ENCODE measurements at places on chromosomes 1 and 21.

DNA sequence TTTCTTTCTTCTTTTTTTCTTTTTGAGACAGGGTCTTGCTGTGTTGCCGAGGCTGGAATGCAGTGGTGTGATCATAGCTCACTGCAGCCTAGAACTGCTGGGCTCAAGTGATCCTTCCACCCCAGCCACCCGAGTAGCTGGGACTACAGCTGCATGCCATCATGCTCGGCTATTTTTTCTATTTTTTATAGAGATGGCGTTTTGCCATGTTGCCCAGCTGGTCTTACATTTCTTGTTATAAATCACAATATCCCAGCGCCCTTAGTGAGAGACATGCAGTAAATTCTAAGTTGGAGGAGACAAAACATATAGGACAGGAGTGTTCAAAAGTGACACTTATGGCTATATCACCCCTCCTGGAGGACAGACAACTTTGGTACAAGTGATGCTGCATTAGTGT, 31.3 kb upstream of the ACTN2 start:
- DNase-seq = no peak

DNA sequence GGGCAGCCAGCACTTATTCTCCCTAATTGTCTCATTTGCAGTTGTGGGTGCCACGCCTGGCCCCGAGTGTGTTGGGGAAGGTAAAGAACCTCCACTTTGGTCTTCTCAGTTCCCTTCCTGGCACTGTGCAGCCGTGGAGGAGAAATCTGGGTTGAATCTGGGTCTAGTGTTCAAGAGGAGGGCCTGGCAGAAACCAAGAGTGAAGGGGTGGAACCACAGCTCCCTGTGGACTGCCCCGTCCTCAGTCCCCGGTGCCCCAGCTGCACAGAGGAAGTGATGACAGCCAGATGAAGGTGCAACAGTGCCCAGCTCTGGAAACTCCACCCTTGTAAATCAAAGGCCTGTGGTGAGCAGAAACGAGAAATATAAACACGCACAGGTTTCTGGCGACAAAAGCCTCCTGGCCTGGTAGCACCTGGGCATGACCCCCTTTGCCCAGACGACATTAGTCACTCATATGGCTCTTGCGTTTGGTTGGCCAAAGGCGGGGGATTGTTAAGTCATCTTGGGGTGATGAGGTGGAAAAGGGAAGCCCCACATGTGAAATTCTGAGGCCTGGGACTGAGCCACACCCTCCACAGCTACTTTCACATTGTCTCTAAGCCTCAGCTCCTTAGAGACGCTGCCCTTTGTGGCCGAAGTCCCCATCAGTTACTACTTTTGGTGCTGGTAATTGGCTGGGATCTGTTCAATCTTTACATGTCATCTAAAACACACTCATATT, 4.2 kb upstream of the ECE1 start:
- DNase-seq = no peak

DNA sequence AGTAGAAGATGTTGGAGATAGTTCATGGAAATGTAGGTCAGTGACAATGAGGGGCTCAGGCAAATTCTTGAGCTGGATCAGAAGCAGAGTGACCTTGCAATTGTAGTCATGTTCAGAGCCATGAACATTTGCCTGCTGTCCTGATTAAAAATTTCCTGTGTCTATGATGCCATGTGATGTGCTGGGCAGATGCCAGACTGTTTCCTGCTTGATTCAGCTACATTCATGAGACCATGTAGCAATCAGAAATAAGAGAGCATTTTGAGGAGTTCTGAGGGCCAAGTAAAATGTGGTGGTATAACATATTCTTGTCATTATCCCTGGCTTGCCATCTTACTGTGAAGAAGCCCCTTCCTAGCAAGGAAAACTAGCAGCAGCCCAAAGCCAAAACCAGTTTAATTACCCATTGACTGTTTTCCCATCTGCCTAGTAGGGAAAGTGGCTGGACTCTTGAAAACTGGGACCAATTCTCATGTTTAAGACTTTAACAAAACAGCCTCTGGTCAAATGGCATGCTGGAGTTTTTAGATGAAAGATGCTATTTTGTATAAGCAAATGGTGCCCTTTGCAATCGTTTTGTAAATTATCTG, 118.3 kb downstream of the NOS1AP start:
- no peak for DNase-seq

DNA sequence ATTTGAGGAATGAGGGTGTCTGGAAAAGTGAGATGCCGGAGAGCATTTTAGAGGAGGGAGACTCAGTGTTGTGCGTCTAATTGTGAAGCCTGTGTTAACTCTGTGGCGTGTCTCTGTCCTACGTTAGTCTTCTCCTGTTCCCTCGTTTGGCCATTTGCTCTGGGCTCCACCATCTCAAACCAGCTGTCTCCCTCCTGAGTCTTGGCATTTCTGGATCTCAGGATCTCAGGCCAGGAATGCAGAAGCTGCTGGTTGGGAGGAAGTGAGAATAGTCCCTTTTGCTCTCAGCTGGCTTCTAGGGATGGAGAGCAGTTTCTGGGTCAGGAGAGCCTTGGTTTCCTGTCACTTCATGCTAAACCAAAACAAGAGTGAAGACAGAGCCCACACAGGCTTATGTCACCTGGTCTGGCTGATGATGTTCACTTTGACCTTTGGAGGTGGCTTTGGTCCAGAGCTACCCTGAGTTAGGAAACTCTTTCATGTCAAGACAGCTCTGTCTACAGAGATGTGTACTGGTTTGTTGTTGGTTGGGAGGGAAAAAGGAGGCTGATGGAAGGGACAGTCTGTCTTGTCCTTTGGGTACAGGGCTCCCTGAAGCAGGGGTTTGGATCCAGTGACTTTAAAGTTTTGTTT, 859 bp downstream of the NFASC start:
- DNase-seq = no peak

GRCh38 chr1:54291276-54292001, 91.5 kb downstream of the MRPL37 start:
- no peak for DNase-seq

GRCh38 chr1:68372487-68372886, 77.3 kb downstream of the RPE65 start:
- no peak for DNase-seq

DNA sequence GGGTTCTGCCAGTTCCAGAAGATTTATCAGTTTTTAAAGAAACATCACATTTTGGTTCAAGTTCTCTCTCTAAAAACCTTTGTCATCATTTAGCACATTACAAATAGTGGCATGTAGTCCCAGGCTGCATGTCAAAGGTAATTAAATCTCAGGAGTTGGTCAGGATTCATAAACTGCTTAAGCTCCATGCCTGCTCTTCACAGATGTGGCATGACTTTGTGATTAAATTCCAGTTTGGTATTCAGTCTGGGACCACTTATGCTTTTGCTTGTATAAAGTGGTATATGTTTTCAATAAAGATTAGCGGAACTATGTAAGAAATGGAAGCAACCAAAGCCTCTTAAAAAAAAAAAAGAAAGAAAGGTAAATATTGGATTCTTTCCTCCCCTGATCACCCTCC, 408.0 kb downstream of the DISC1 start:
- no peak for DNase-seq

- no peak for DNase-seq
These were observed 258.1 kb downstream of the HHAT start for GRCh38 chr1:210586771-210587170.

DNA sequence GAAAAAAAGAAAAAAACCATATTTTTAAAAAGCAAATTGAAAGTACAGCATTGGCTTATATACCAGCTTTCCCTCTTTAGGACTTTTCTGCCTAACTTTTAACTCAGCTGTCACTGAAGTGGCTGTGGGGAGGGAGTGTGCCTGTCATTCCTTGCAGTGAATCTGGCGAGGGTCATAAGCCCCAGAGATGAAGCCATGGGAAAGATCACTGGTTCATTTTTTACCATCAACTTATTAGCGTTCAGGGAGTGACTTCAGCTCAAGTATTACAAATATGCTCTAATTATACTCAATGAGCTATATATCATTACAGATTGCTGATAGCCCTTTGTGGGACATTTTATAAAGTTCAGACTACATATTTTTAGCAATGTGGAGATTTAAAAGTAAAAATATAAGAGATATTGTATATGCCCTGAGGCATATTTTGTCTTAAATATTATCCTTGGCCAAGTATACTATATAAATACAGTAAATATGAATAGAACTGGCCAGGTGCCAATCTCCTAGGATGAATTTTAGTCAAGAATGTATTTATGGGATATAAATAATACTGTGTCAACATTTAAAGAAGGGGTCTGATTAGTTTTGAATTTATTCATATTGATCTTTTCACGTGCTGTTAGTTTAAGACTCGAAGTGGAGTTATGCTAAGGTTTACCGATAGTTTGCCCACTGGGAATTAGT, 4.4 kb downstream of the TGFB2 start:
- no peak for DNase-seq

GRCh38 chr1:176820391-176821031, 344.0 kb downstream of the ASTN1 start:
- no peak for DNase-seq

DNA sequence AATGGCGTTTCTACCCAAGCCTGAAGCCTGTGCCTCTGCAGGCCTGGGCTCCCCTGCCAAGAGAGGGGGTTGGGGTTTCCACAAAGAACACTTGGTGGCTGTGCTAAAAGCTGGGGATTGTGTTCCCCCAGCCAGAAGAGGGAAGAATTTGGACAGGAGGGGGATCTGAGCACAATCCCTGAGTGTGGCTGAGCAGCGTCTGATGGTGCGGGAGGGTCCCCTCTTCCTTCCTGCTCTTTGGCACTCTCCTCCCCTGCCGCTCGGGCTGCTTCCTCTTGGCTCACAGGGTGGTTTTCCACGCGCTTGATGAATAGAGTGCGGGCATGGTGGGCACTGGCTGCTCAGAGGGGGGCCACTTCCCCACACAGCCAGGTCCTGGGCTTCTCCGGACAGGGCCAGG, 3.7 kb downstream of the GPR37L1 start:
- DNase-seq = no peak

DNA sequence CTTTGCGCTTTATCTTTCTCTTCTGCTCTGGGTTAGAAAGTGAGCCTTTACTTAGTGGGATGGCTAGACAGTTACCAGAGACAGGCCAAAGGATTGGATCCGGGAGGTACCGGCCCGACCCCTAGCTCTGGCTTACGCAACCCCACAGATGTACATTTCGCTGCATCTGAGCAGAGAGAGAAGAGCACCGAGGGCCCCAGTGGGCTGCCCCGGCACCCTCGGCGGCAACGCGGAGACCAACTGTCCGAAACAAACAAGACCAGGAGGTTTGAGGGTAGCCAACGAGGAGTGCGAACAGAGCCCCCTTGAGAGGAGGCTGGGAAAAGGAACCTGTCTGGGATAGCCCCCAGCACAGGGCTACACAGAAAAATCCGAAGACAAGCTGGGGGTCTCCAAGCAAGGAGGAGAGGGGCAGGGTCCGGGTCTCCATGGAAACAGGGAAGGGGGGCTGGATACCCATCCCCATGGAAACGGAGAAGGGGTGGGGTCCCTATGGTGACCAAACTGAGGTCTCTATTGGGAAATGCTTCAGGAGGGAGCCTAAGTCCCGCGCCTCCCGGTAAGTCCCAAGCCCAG, 373 bp downstream of the MTF1 start:
- DNase-seq = peak; percentile 13

GRCh38 chr1:229139331-229140118, 131.4 kb upstream of the RAB4A start:
- no peak for DNase-seq

DNA sequence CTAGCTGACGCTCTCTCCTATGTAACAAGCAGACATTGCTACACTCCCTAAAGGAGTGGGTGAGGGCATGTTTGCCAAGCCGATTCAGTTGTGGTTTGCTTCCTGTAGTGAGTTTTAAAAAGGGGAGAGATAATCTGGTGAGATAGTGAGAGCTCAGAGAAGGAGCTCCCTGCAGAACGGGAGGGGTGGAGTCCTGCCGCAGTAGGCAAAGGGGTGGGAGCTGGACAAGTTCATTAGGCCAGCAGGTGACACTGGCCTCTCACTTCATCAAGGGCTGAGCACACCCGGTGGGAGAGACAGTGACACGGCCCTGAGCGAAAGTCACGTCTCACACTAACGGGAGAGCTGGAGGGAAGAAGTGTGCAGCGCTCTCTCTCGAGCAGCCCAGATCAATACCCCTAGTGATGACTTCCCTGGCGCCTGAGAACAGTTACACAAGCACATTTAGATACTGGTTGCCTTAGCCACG, 144.0 kb upstream of the CD34 start:
- DNase-seq = no peak

- DNase-seq = no peak
These were observed 40.3 kb downstream of the CLEC20A start for GRCh38 chr1:178456472-178456871.

GRCh38 chr1:9292361-9293240, at the start of gene SPSB1:
Gene SPSB1, plus strand, starts transcription at chr1:9292894. Its CDS starts 62,998 bp downstream, at chr1:9355892.
- DNase-seq = peak; percentile 56

GRCh38 chr1:84069236-84069845, 70.4 kb upstream of the TTLL7 start:
- no peak for DNase-seq

GRCh38 chr1:54376430-54377039, 29.7 kb downstream of the SSBP3 start:
- no peak for DNase-seq

- no peak for DNase-seq
These were observed 285.3 kb upstream of the C1orf105 start for GRCh38 chr1:172135076-172135672.

- DNase-seq = no peak
These were observed 101.9 kb upstream of the SOD1 start for GRCh38 chr21:31557421-31558188.

GRCh38 chr1:54475357-54475881, 69.2 kb upstream of the SSBP3 start:
- DNase-seq = no peak

GRCh38 chr1:181061487-181061886, 27.0 kb upstream of the IER5 start:
- DNase-seq = no peak

- no peak for DNase-seq
These were observed 648.9 kb upstream of the CXADR start for GRCh38 chr21:16863908-16864307.

GRCh38 chr1:172322219-172323061, 98.0 kb upstream of the C1orf105 start:
- DNase-seq = peak; percentile 95

DNA sequence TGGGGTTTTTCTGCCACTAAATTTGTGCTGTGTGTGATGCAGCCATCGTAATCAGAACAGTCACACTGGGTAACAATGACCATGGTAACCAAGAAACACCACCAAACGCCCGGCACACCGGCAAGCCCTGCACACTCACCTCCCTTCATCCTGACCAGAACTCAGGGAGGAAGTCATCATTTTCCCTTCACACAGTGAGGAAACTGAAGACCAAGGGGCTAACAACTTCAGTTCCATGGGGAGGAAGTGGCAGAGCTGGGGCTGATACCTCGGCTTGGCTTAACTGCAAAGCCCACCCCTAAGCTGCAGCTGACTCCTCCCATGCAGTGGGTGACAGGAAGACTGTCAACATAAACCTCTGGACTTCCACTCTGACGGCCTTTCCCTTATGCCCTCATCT, 69.3 kb upstream of the BCAR3 start:
- no peak for DNase-seq

- DNase-seq = no peak
These were observed 191.7 kb upstream of the NFIA start for GRCh38 chr1:60890664-60891063.

- DNase-seq = no peak
These were observed 913 bp upstream of the S1PR1 start for GRCh38 chr1:101235696-101236515.

- no peak for DNase-seq
These were observed 19.8 kb upstream of the UBR4 start for GRCh38 chr1:19229828-19230325.

GRCh38 chr1:158008630-158009029, 15.2 kb downstream of the KIRREL1 start:
- DNase-seq = no peak

- DNase-seq = peak; percentile 92
These were observed 27.2 kb upstream of the TINAGL1 start for GRCh38 chr1:31548907-31549808.
